ENCODE measurements at places on chromosomes 4 and X.

DNA sequence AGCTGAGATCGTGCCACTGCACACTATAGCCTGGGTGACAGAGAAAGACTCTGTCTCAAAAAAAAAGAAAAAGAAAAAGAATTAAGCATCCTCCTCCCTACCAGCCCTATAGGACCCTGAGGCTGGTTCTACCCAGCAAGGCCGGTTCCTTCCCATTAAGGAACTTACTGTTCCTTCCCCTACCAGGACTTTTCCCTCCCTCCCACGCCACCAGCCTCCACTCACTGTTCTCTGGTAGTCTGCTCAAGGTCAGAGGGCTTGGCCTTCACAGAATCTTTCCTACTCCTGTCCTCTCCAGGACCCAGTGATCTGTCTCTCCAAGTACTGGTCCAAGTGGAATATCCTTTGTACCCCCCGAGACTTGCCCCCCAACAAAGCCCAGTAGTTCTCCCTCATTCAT is 1.4 kb downstream of the GRIPAP1 start:
- DNase-seq, result no peak

DNA sequence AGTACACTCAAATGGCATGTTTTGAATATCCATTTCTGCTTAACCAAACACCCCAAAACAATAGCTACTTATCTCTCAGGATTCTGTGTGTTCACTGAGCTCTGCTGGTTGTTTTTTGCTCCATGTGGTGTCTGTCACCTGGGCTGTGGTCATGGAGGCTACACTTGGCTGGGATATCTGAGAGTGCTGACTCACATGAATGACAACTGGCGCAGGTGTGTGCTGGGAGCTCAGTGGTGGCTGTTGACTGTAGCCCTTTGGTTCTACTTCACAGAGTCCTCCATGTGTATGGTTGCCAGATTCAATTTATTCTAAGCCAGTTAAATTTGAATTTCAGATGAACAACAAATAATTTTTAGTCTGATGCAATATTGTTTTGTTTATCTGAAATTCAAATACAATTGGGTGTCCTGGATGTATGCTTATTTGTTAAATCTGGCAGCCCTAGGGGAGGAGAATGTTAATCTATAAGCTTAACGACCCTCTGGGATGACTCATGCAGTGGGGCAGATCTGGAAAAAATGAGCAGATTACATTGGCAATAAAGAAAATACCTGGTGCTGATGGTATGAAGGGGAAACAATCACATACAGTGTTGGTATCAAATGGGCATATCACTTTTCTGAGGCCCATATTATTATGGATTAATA is 28.2 kb upstream of the TCEAL4 start:
- no peak for DNase-seq

DNA sequence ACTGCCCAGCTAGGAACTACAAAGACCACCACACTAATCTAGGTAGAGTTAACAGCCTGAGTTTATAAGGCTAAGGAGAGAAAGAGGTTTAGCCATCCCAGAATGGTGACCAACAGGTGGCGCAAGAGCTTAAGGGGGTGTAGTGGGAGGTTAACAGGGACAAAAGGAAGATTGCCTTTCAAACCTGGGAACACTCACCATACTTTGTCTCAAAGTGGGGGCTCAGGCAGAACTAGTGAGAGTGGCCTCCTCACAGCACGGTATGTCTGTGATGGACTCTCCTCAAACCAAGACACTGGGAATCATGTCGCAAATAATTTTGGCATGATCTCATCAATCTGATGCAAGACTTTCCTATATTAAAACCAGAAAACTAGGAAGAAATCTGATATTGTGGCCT is 23.4 kb downstream of the CCNI start:
- peak; percentile 59 for DNase-seq

- peak; percentile 49 for DNase-seq
Observed at GRCh38 chrX:3815896-3816664, 102.6 kb upstream of the PRKX start.

GRCh38 chr4:41678951-41679350 is 69.6 kb downstream of the PHOX2B start:
- no peak for DNase-seq

- DNase-seq, result no peak
Observed at GRCh38 chrX:117522725-117523700, 593.6 kb downstream of the KLHL13 start.
